Hematopoietic multipotent progenitor cell treated with erythropoietin and hydrocortisone succinate and interleukin-3 and kit ligand, for 15 days (in vitro differentiated cells): ENCODE measurements at places on chromosomes 5 and 9.
A peak's percentile ranks its signal among the peaks of the same experiment; 100 is the strongest.

DNA sequence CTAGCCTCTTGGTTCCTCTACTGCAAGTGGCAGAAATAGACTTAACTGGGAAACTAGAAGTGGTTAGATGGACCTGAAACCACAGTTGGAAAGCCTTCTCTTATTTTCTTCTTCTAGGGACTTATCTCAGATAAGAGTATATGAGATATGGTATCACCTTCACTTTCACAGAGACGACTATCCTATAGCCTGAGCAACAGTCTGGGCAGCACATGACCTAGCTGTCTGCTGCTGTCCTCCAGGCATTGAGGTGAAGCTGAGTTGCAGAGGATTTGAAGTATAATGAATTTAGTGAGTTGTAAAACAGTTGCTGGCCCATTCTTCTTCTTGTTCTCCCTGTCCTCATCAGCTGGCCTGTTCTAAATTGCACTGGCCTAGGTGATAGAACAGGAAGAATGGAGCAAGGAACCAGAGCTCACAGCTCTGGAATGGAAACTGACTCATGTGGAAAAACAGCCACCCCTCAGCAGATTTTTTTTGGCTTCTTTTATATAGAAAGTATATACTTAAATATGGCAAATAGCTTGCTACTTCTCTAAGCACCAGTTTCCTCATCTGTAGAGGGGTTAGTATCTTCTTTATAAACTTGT lies 27.8 kb downstream of the RECK start:
- DNase-seq: no peak

- DNase-seq: no peak
Observed at GRCh38 chr5:1797855-1798254, 1.8 kb downstream of the MRPL36 start.

DNA sequence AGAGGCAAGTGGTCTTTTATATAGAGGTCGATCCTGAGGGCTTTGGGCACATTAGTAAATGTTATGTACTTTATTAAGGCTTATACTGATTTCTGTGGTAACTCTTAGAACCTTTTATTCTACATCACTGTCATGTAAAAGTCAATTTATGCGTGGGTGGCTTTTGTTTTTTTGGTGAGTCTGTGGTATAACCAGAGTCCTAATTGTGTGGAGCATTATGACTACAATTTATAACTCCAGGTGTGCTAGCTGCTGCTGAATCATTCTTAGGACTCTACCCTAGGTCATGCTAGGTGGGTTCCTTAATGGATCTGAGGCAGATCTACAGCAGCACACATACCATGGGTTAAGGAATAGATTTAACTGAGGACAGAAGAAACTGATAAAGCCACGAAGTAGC lies 33.9 kb upstream of the KCNN2 start:
- no peak for DNase-seq

GRCh38 chr5:14995229-14995628 lies 123.7 kb upstream of the ANKH start:
- no peak for DNase-seq

DNA sequence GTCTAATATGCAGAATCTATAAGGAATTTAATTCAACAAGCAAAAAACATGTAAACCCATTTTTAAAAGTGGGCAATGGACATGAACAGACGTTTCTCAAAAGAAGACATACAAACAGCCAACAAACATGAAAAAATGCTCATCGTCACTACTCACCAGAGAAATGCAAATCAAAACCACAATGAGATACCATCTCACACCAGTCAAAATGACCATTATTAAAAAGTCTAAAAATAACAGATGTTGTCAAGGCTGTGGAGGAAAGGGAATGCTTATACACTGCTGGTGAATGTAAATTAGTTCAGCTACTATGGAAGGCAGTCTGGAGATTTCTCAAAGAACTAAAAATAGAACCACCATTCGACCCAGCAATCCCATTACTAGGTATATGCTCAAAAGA lies 3.1 kb upstream of the KLHL3 start:
- no peak for DNase-seq

GRCh38 chr5:150670275-150670947 lies 9.4 kb downstream of the MYOZ3 start:
- no peak for DNase-seq

DNA sequence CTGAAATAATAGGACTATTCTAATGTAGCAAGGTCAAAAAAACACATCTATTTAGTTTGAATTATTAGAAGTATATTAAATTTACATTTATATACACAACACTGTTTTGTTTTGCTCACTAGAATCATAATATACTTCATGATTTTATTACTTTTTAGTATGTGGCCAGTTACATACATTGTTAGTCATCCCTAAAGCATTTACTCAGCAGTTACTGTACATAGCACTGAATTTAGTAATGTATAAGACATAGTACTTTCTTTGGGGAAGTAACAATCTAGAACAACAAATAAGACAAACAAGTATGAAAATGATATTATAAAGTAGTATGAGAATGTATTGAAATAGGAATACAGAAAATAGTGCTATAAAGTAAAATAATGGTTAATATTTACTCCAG lies 28.2 kb downstream of the ERCC8 start:
- DNase-seq: no peak

DNA sequence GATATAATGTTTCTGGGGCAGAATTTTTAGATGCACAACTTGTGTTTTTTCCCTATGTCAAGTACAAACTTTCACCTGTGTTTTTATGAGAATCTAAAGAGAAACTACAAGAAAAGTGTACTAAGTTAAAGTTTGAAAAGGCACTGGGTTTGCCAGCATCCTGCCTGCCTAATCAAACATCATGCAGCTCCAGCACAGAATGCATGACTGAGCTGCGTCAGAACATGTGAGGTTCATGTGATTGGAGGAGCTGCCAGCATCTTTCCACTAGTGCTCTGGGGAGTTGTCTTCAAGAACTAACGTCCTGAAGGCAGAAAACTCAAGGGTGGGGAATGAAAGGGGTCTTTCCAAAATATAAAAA lies 46.1 kb upstream of the RIC1 start:
- no peak for DNase-seq

DNA sequence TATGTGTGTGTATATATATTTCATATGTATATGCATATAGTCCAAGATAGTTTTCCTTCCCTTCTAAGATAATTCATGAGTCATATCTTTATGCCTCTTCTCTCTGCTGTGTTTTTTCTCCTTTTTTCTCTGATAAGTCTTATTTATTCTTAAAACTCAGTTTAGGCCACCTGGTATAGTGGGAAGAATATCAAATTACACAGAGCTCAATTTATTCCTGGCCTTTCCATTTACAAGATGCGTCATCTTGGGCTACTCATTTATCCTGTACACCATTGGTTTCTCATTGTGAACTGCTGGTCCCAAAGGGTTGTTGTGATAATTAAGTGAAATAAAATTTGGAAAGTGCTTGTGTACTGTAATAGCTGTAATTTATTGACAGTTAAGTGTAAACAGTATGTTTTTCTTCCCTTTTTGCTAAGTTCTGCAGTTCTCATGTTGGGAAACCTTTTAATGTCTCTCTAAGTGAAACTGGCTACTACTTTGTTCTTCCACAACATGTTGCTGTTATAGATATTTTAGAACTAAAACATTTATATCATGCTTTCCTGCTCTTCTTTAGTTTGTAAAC lies 19.4 kb downstream of the CCDC171 start:
- DNase-seq: no peak

GRCh38 chr5:10595672-10596309 lies 31.9 kb downstream of the ANKRD33B start:
- DNase-seq: peak; percentile 41

DNA sequence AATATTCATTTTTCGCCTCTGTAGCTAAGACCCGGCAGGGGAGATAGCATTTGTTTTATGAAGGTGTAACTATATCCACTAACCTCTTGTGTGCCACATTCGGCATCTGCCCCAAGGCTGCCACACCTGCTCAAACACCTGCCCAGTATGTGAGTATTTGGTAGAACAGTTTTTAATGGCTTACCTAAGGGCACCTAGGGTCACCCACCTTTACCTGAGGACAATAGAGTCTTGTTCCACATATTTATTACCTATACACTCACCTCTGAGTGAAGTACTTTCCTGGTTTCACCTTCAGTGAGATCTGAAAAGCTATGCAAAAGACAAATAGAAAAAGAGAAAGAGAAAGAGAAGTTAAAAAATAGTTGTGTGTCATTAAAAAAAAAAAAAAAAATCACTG lies 68.0 kb upstream of the PIP5K1B start:
- no peak for DNase-seq

GRCh38 chr9:16344343-16344742 lies 526.1 kb downstream of the BNC2 start:
- no peak for DNase-seq

- DNase-seq: no peak
Observed at GRCh38 chr5:83294246-83294645, 177.3 kb upstream of the VCAN start.

DNA sequence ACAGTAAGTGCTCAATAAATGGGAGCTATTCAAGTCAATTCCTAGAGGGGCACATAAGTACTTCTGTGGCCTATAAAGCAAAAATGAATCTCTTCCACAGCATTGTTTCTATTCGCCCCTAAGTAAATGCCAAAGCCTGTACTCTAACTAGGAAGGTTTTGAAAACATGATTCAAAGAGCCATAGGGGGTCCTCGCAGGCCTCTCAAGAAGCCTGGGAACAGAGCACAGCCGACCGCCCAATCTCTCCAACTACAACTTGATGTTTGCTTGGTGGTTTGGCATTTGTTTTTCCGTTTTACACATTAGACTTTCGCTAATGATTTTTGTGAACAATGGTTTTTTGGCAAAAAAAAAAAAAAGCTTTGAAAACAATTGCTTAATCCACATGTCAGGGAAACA lies 19.4 kb downstream of the EFNA5 start:
- DNase-seq: no peak

GRCh38 chr9:88590558-88591146 lies 55.7 kb downstream of the NXNL2 start:
- no peak for DNase-seq

GRCh38 chr5:132655821-132656773 lies 1.9 kb upstream of the IL13 start:
- peak; percentile 22 for DNase-seq

GRCh38 chr9:136631038-136632000 lies 31.4 kb upstream of the EGFL7 start:
- peak; percentile 23 for DNase-seq

DNA sequence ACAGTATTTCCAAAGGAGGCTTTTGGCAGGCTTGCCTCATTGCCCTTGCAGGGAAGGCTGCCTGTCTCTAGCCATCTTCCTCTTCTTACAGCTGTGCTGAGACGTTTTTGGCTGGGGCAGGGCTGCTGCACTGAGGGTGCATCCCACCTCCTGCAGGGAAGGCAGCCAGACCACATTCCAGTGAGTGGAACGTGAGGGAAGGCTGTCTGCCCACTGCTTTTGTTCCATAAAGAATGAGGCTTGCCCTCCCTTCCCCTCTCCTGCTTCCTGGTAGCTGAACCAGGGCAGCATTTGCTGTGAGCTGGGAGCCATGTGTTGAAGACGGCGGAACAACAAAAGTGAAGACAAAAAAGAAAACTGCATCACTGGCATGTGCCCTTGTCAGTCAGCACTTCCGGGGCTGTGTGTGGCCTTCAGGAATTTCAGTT lies 16.8 kb downstream of the MGAT1 start:
- DNase-seq: no peak

GRCh38 chr5:159403906-159404681 lies 73.8 kb upstream of the IL12B start:
- DNase-seq: no peak

DNA sequence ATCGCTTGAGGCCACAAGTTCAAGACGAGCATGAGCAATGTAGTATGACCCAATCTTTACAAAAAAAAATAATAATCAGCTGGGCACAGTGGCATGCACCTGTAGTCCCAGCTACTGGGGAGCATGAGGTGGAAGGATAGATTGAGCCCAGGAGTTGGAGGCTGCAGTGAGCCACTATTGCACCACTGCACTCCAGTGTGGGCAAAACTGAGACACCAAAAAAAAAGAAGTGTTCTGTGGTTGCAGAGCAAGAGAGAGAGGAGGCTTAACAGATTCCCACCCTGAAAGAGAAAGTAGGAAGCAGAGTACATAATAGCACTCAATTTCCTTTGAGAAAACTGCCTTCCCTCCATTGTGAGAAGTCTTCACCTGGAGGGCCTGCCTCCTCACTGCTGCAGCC lies 52.6 kb downstream of the ALDH7A1 start:
- no peak for DNase-seq

GRCh38 chr9:137452761-137453642 lies 6.1 kb downstream of the NSMF start:
- DNase-seq: no peak

DNA sequence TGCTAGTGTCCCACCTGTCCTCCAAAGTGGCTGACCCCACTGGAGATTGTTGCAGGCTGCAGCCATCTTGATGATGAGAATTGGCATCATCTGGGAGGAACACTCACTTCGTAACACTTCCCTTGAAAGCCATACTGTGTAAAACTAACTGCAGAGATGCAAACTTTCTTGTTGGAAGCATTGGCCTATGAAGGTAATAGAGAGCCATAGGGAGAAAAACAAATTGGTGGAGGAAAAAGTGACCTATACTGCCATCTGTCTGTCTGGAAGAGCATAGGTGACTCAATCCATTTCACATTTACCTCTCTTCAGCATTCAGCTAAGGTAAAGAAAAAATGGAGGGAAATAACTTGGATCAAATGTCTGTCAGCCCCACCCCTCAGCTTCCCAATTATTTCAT lies 473.4 kb downstream of the NTRK2 start:
- no peak for DNase-seq

DNA sequence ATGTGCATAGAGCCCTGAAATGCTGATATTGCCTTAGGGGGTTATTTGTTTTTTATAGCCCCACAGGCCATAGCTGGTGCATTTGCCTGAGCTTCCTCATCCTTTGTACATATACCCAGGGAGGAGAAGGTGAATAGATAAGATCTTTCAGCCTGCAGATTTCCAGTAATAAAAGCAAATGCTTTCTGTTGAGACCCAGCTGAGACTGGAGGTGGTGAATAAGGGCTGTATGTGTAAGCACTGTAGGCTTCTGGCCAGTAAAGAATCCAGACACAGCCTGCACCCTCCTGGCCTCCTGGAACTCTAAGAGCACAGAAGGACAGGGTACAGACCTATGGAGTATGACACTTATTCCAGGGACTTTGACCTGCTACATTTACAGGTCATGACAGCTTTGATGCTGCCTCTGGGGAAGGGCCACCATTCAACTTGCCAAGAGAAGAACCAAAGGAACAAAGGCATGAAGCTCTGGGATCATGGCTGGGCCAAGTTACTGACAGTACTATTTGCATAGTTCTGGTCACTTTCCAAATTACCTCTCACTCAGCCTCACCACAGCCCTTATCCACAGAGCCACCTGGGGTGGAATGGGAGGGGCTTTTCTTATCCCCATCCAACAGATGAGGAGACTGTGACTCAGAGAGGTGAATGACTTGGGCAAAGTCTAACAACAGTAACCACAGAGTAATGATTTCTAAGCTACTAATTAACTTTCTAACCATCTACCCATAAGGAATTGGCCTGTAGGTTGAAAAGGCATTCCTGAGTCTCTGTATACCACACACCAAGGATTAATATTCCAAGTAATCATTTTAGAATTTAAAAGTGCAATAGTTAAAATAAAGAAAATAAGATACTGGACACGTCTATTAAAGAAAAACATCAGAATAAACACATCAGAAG lies 604.5 kb upstream of the KLF4 start:
- peak; percentile 97 for DNase-seq
